ENCODE measurements at places on chromosomes 7 and 10. TPM values are rescaled to one million over a fixed set of nuclear protein-coding genes. Genes with fewer than 3 reads are reported as not detected.
A peak's percentile ranks its signal among the peaks of the same experiment; 100 is the strongest.

Gene CARD11
- 9.2 TPM for total RNA-seq

Gene DYDC2
- 1.9 TPM for total RNA-seq

- H3K4me1 ChIP-seq = no peaks in the 10 kb centered on the region
- peak; percentile 60 for DNase-seq
These were observed 5.9 kb downstream of the KCP start for GRCh38 chr7:128904381-128905197.

GRCh38 chr7:21945454-21946221, at the start of gene CDCA7L:
TSS of gene CDCA7L (minus strand) at chr7:21945899. CDS start at chr7:21945804, 95 bp downstream.
- peaks cover 13% of the 10 kb centered on the region for H3K4me1 ChIP-seq
- peak within 1 kb of the TSS; percentile 84 for H3K4me3 ChIP-seq
- H3K27ac ChIP-seq = peak within 1 kb of the TSS; percentile 97
- H3K36me3 ChIP-seq = no peaks in the 10 kb centered on the region
- peak; percentile 89 for DNase-seq
- H3K27me3 ChIP-seq = peaks cover 55% of the 10 kb centered on the region

Gene CDH23
- 2.1 TPM for total RNA-seq

- no peak overlapping the region for H3K27ac ChIP-seq
- H3K4me1 ChIP-seq = no peaks in the 10 kb centered on the region
- no peaks in the 10 kb centered on the region for H3K27me3 ChIP-seq
- no peaks in the 10 kb centered on the region for H3K36me3 ChIP-seq
- no peak for DNase-seq
These were observed 6.3 kb upstream of the SIRT1 start for GRCh38 chr10:67878133-67878532.

GRCh38 chr10:46530249-46531186, 25.9 kb downstream of the GPRIN2 start:
- H3K27ac ChIP-seq = no peak overlapping the region
- DNase-seq = no peak
- no peaks in the 10 kb centered on the region for H3K27me3 ChIP-seq
- no peaks in the 10 kb centered on the region for H3K4me1 ChIP-seq

GRCh38 chr10:73653701-73654100, 2.1 kb downstream of the SYNPO2L start:
- no peak overlapping the region for H3K27ac ChIP-seq
- no peaks in the 10 kb centered on the region for H3K36me3 ChIP-seq
- H3K4me1 ChIP-seq = no peaks in the 10 kb centered on the region
- peak; percentile 56 for DNase-seq
- no peak overlapping the region for H3K4me3 ChIP-seq
- no peaks in the 10 kb centered on the region for H3K27me3 ChIP-seq

GRCh38 chr10:58322072-58322834, 12.6 kb upstream of the UBE2D1 start:
- H3K4me3 ChIP-seq = no peak overlapping the region
- H3K36me3 ChIP-seq = no peaks in the 10 kb centered on the region
- no peak for DNase-seq
- no peaks in the 10 kb centered on the region for H3K27me3 ChIP-seq
- no peak overlapping the region for H3K27ac ChIP-seq

Gene VGF
- total RNA-seq = 2.8 TPM

GRCh38 chr7:44713680-44714335, 34.8 kb upstream of the ZMIZ2 start:
- H3K4me3 ChIP-seq = no peak overlapping the region
- no peaks in the 10 kb centered on the region for H3K4me1 ChIP-seq
- no peak overlapping the region for H3K27ac ChIP-seq
- H3K27me3 ChIP-seq = no peaks in the 10 kb centered on the region
- no peak for DNase-seq
- H3K36me3 ChIP-seq = no peaks in the 10 kb centered on the region

Gene CLDN12
- 43.7 TPM for total RNA-seq

DNA sequence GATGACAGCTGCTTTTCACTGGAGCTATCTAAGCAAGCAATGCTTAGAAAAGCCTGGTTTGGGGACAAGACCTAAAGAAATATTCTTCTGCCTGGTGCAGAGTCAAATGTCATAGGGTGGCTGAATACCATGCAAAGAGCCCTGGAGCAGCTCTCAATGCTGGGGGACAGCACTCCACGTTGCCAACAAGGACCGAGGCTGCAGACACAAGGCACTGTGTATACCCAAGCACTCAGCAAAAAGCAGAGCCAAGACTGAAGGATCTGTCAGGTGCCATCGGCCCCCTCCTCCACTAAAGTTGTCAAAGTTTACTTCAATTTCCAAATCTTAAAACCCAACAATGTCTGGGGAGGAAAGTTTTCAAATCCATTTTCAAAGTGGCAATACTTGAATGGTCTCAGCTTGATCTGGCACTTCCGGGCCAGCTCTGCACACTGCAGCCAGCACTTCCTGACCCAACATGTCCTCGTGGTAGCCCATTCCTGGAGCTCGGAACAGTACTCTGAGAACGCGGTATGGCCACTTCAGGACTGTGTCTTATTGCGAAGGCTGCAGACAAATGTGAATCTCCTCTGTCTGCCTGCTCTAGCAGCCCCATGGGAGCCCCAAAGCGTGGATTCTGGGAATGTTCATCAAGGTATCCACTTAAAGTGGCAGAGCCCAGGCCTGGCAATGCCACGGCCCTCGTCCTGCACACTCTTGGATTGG, 191.8 kb downstream of the TNS3 start:
- H3K27ac ChIP-seq = no peak overlapping the region
- DNase-seq = no peak
- H3K27me3 ChIP-seq = no peaks in the 10 kb centered on the region
- no peak overlapping the region for H3K4me3 ChIP-seq
- peaks cover 18% of the 10 kb centered on the region for H3K36me3 ChIP-seq
- no peaks in the 10 kb centered on the region for H3K4me1 ChIP-seq

- H3K27ac ChIP-seq = no peak overlapping the region
- no peak for DNase-seq
- H3K36me3 ChIP-seq = peaks cover 9% of the 10 kb centered on the region
- H3K4me3 ChIP-seq = no peak overlapping the region
- no peaks in the 10 kb centered on the region for H3K27me3 ChIP-seq
- no peaks in the 10 kb centered on the region for H3K4me1 ChIP-seq
These were observed 67.4 kb downstream of the GBF1 start for GRCh38 chr10:102312683-102313082.

Gene NKX2-3
- total RNA-seq = not detected

Gene GSTO2
- total RNA-seq = 18.8 TPM

GRCh38 chr10:86168256-86168655, 198.3 kb downstream of the GRID1 start:
- no peak overlapping the region for H3K27ac ChIP-seq
- no peaks in the 10 kb centered on the region for H3K27me3 ChIP-seq
- no peak for DNase-seq
- H3K4me3 ChIP-seq = no peak overlapping the region
- H3K36me3 ChIP-seq = no peaks in the 10 kb centered on the region

GRCh38 chr10:33334805-33335550, 511 bp upstream of the NRP1 start:
- peak; percentile 89 for DNase-seq
- H3K27me3 ChIP-seq = peaks cover 11% of the 10 kb centered on the region

- no peaks in the 10 kb centered on the region for H3K27me3 ChIP-seq
- no peak overlapping the region for H3K4me3 ChIP-seq
- no peaks in the 10 kb centered on the region for H3K4me1 ChIP-seq
- no peak overlapping the region for H3K27ac ChIP-seq
- DNase-seq = no peak
These were observed 304.8 kb downstream of the LRMDA start for GRCh38 chr10:75736151-75736640.

DNA sequence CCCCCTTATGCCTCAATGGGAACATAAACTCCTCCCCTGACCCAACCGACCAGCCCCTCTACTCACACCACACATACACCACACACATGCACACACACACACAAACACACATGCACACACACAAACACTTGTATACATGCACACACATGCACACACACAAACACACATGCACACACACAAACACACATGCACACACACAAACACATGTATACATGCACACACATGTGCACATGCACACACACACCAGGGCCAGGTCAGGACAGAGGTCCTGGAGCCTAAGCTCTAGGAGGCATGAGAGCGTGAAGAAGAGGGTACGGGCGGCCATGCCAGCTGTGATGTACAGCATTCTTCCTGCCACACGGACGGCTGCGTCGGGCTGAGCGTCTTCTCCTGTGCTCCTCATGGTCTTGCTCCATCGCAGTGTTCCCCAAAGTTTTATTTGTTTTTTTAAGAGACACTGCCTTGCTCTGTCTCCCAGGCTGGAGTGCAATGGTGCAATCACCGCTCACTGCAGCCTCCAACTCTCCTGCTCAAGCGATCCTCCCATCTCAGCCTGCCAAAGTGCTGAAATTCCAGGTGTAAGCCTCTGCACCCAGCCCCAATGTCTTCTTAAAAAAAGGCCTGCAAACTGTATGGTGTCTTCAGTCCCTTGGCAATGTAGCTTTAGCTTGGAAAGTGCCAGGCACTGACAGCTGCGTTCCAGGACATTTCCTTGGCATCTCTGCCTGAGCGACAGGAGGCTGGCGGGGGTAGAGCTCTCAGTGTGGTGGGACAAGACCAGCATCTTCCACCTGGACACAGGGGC, 38.8 kb upstream of the INPP5A start:
- no peaks in the 10 kb centered on the region for H3K36me3 ChIP-seq
- H3K27me3 ChIP-seq = peaks cover 10% of the 10 kb centered on the region
- H3K4me1 ChIP-seq = no peaks in the 10 kb centered on the region
- no peak overlapping the region for H3K4me3 ChIP-seq
- no peak for DNase-seq

Gene GATA3
- total RNA-seq = 106 TPM

- no peak overlapping the region for H3K27ac ChIP-seq
- no peaks in the 10 kb centered on the region for H3K36me3 ChIP-seq
- no peaks in the 10 kb centered on the region for H3K4me1 ChIP-seq
- DNase-seq = no peak
- no peaks in the 10 kb centered on the region for H3K27me3 ChIP-seq
- H3K4me3 ChIP-seq = no peak overlapping the region
These were observed 376.1 kb upstream of the MTPN start for GRCh38 chr7:136353287-136353686.

Gene NDUFB2
- 175 TPM for total RNA-seq

DNA sequence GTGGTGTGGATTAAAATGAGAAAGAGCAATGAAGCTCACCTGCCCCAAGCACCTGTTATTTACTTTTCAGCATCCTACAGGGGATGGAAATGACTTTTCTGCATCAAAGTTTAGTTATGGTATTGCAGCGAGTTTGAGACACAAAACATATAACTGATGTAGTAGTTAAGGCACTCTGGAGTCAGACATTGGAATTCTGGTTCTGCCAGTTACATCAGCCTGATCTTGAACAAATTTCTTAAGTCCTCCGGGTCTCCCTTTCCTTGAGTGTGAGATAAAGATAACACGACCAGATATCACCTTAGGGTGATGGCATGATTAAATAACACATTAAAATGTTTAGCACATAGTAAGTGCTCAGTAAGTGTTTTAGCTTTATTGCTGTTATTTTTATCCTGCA, 97.4 kb downstream of the ATXN7L1 start:
- H3K36me3 ChIP-seq = no peaks in the 10 kb centered on the region
- no peak overlapping the region for H3K27ac ChIP-seq
- H3K4me3 ChIP-seq = no peak overlapping the region
- H3K27me3 ChIP-seq = no peaks in the 10 kb centered on the region
- DNase-seq = no peak

DNA sequence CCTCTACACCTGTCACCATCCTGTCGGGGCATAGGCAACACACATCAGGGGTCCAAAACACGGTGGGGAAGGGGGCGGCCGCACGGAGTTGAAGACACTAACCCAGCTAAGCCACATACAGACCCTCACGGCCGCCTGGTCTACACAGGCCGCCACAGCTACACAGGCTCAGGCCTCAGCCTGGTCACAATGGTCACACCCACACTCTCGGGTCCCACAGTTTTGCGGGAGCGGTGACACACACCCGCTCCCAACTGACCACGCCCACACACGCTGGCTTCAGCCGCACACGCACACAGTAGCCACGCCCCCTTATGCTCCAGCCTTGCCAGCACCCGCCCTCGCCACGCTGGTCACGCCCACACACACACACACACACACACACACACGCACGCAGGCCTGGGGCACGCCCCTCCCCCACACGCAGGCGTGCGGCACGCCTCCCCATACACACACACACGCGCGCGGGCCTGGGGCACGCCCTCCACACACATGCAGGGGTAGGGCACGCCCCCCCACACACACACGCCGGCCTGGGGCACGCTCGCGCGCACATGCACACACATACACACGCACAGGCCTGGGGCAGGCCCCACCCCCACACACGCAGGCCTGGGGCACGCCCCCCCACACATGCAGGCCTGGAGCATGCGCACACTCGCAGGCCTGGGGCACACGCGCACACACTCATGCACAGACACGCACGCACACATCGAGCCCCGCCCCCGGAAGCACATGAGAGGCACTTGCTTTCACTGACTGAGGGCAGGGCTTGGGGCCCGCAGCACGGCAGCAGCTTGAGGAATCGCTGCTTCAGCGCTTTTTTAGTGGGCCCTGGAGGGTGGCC, 12.3 kb upstream of the OGA start:
- H3K36me3 ChIP-seq = no peaks in the 10 kb centered on the region
- DNase-seq = peak; percentile 93
- peak overlapping the region; percentile 78 for H3K4me3 ChIP-seq

Gene ACTL6B
- total RNA-seq = not detected
